ENCODE measurements at places on chromosomes 11 and 22.

GRCh38 chr11:100791103-100791502 lies 104.0 kb downstream of the ARHGAP42 start:
- DNase-seq, result no peak

DNA sequence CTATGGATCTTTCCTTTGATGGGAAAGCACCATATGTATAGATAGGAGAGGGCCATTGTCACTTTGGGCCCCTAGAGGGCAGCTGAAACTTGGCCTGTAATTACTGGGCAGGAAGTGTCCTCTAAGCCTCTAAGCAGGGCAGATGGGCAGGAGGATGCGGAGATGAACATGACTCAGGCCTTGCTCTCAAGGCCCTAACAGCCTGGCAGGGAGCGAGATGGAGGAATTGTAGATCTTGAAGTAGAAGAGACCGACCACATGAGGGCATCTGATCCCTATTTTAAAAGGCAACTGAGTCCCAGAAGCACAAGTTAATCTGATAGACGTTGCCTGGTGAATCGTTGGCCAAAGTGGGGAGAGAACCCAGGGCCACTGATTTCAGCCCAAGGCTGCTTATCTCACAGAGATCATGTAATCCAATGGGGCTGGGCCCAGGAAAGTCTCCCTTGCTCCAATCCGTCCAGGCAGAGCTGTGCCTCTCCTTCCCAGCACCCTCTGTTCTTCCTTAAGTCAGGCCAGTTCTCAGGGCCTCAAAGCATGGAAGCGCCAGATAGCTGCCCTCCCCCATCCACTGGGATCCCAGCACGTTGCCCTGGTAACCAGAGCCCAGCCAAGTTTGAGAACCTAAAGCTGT lies 2.5 kb upstream of the SEPTIN3 start:
- no peak for DNase-seq

DNA sequence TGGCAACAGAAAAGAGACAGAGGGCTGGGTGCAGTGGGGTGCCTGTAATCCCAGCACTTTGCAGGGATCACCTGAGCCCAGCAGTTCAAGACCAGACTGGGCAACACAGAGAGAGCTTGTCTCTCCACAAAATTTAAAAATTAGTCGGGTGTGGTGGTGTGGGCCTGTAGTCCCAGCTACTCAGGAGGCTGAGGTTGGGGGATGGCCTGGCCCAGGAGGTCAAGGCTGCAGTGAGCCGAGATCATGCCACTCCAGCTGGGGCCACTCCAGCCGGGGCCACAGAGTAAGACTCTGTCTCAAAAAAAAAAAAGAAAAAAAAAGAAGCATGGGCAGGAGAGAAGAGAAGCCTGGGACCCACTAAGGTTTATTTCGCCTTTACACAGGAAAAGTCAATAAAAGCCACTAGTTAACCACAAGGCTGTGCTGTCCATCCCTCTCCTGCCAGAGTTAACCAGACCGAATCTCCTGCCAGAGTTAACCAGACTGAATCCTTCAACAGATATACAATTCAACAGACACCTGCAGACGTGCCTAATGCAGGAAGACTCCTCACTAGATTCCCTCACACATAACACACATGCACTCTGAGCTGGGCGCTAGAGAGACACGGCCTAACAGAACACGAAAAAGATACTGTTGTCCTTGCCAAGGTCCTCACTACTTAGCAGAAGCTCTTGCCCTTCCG lies 29.8 kb downstream of the MICAL3 start:
- no peak for DNase-seq

- no peak for DNase-seq
Measured at GRCh38 chr11:69262918-69263735, 30.8 kb upstream of the MYEOV start.

- no peak for DNase-seq
Measured at GRCh38 chr11:16511116-16512114, 155.1 kb upstream of the SOX6 start.

- no peak for DNase-seq
Measured at GRCh38 chr11:86702220-86702983, 30.0 kb upstream of the ME3 start.

DNA sequence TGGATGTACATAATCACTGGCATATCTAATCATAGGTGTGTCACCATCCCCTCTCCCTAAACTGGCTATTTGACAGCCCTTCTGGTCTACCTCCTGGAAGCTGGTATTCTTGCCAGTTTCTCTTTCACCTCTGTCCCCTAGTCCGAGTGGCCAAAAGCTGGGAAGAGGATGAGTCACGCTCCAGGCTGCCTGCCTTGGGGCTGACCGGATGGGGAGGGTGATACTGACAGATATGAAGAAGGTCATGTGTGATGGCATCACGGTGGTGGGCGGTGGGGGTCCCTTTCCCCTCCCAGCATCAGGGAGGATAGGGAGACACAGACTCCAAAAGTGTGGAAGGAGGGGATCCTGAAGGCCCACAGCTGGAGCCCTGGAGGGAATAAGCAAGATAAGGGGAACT lies 4.8 kb downstream of the OAF start:
- no peak for DNase-seq

DNA sequence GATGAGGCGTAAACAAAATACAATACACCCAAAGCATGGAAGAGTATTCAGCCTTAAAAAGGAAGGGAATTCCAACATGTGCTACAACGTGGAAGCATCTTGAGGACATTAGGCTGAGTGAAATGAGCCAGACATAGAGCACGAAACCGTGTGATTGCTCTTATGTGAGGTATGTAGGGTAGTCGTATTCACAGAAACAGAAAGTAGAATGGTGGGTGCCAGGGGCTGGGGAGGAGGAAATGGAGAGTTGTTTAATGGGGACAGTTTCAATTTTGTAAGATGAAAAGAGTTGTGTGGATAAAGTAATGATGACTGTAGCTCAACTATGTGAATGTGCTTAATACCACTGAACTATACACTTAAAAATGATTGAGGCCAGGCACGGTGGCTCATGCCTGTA lies 10.2 kb upstream of the KMT5B start:
- no peak for DNase-seq

DNA sequence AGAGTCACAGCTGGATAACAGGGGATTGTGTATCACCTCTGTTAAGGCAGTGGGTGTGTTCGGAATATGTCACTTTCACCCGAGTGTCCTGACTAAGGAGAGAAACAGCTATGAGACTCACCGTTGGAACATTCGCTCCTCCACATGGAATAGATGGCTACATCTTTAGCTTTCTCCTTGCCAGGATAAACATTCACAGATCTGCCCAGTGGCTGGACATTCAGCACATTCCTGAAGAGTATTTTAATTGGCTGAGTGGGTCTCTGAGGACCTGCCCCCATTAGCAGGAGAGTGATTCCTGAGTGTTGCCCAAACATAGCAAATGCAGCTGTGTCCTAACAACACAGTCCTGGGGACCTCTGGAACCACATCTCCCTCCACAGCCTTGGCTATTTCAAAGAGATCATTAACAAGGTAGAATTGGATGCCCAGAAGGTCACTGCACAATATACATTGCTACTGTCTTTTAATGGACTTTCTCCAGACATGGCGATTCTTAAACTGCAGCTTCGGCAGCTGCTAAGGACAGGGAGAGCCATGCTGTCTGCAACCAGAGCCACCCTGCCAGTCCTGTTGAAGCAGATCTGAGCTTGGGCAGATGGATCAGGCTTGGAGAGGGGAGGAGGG lies 435.0 kb upstream of the CADM1 start:
- no peak for DNase-seq

- no peak for DNase-seq
Measured at GRCh38 chr11:115169251-115169650, 335.0 kb downstream of the CADM1 start.

DNA sequence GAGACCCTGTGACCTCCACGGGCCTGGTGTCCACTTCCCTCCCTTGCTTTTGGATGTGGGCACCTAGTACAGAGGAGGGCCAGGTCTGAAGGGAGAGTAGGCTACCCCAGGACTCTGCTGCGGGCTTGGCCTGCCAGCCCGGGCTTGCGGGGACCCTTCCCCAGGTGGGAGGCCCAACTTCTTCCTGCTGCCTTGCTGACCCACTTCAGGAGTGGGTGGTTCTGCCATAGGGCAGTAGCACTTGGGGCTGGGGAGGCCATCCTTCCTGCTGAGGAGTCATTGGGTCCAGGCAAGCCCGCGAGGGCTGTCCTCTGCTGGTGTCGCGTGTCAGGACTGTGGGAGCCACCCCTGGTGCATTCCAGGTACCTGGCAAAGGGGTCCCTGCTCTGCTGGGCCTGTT lies 1250.0 kb downstream of the BRD1 start:
- DNase-seq, result no peak

DNA sequence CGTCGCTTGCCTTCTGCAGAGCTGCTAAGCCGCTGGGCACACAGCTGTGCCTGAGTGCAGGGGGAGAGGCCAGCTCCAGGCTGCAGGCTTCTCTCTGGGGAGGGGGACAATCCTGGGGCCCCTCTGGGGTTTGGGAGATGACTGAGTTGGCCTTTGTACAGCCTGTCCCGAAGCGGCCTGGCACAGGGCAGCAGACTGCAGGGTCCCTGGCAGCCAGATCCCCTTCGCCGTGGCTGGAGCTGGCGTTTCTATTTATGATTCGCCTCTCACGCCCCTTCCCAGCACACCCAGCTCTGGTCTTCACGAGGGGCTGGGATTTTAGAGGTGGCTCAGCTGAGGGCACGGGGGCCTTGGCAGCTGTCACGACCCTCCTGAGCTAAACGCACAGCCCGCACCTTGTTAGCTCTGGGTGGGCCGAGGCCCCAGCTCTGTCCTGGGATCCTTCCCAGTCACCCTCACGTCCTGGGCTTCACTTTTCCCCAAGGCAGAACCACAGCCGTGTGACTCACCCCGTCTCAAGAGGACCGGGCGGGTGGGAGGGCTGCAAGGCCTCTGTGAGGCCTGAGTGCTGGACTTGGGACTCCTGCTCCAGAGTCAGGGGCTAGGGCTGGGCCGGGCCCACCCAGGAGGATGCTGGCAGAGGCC lies 18.4 kb downstream of the OSBPL5 start:
- DNase-seq, result no peak

DNA sequence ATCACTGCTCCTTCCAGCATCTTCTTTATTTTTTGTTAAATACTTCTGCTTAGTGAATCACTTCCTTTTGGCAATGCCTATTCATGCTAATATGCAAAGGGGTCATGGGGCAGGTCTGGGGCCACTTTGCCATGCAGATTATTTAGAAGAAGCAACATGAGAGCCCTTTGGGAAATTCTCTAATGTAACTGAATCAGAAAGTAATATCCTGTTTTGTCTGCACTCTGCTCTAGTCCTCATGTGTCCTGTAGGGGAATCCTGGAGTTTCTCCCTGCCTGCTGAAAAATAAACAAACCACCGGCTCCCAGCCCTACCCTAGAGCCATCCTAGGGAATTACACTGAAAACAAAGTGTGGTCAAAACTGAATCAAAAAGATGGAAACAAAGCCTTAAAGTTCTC lies 176.5 kb upstream of the POU2AF2 start:
- DNase-seq, result no peak

DNA sequence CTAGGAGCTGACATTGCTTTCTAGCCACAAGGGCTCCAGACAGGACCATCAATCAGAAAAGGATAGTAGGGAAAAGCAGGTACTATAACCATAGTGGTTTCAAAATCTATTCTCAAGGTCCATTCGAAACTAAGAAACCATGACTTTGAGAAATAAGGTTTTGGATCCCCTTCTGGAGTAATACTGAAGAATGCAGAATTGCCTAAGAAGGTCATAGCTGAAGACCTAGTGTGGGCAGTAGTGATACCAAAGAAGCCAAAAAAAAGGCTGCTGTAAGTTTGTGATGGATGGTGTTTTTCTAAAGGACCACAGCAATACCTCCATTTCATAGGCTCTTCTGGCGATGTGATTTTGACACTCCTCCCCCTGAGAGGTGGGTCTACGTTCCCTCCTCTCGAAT lies 163.1 kb downstream of the MAML2 start:
- no peak for DNase-seq

- no peak for DNase-seq
Measured at GRCh38 chr22:43723816-43724215, 88.3 kb downstream of the EFCAB6 start.

DNA sequence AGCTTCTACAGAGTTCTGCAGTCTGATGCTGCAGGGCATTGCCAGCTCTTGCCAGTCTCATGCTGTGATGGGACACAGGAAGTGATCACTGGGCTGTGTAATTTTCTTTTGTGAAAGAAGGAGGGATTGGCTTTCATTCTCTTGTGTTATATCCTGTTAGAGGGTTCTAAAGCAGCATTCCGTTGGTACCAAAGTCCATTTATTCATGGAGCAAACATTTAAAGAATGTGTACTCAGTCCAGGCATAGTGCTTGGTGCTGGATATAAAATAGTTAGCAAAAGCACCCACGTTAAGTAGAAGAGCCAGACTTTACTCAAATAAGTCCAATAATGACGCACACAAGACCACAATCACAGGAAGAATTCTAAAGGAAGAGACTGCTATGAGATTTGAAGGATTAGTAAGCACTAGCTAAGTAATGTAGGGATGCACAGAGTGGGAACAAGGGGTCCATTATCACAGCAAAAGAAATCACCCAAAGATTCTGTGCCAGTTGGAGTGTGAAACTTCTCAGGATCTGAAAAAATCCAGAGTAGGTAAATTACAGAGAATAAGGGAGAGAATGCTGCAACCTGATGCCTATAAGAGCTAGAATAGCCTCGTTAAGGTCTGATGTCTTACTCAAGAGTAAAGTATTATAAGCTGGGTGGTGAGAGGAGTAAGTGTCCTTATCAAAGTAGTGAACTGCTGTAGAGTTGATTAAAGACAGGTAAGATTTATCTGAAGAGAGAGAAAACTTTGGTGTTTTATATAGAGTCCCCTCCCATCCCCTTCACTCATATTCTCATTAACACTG lies 728.3 kb downstream of the METTL15 start:
- DNase-seq, result no peak

DNA sequence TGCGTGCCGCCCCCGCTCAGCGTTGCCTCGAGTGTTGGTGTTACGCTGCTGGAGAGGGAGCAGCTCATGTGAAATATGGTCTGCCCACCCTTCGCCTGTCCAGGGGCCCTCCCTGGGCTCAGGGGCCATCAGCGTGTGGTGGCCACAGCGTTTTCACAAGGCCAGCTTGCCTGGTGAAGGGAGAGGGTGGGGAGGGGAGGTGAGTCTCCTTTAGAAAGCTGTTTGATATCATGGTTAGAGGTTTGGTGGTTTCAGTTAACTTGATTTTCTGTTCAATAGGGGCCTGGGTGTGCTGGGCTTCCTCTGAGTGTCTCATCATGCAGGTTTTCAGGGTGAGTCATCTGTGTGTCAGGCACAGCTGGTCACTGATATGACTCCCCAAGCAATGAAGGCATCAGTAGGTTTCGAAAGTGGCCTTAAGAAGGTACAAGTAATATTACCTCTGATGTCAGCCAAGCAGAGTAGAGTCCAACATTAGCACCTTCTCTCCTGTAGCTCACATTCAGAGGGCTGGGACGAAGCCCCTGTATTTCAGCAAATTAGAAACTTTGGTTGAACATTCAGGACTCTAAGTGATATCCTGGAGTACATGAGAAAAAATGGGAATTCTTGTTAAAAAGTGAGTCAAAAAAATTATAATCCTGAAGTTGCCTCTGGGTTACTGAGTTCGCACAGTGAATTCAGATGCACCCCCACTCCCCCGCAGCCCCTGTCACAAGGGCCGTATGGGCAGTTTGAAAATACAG lies 172.5 kb downstream of the TBC1D22A start:
- no peak for DNase-seq

- DNase-seq, result no peak
Measured at GRCh38 chr11:70672991-70673653, 274.8 kb downstream of the CTTN start.
